ENCODE measurements at places on chromosomes 11 and 22.

GRCh38 chr11:83583757-83584366, 297.7 kb upstream of the CCDC90B start:
- peak; percentile 69 for DNase-seq

DNA sequence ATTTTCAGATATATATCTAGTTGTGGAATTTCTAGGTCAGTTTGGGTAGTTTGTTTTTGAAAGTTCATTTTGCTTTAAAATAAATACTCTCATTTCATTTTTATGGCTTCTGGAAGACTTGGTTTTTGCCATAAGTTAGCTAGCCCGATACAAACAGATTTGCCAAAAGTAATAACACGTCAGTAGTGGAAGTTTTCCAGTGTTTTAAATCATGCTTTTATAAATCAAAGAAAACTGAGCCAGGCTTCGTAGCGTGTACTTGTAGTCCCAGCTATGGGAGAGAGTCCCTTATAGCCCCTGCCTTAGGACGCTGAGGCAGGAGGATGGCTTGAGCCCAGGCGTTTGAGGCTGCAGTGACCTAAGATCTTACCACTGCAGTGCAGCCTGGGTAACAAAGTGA, 21.7 kb upstream of the MICALL1 start:
- DNase-seq, result no peak

DNA sequence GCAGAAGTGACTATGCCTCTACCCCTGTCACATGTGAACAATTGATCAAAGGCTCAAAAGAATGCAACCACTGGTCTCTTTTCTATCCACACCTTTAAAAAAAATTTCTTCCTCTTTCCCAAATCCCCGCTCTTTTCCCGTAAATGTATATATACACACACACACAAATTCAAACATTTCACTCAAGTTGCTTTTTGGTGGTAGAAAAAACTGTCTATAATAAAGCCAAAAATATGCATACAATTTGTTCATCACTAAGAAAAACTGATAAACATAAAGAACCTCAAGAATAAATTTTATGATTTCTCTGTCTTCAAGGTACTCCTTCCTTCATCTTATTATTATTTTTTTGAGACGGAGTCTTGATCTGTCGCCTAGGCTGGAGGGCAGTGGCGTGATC, 5.6 kb downstream of the SMC1B start:
- no peak for DNase-seq

GRCh38 chr11:73750228-73750627, 10.6 kb downstream of the RAB6A start:
- no peak for DNase-seq

- DNase-seq, result peak; percentile 61
Measured at GRCh38 chr11:94623120-94623735, 56.1 kb downstream of the PIWIL4 start.

GRCh38 chr11:36228689-36229088, 60.5 kb downstream of the COMMD9 start:
- DNase-seq, result no peak

DNA sequence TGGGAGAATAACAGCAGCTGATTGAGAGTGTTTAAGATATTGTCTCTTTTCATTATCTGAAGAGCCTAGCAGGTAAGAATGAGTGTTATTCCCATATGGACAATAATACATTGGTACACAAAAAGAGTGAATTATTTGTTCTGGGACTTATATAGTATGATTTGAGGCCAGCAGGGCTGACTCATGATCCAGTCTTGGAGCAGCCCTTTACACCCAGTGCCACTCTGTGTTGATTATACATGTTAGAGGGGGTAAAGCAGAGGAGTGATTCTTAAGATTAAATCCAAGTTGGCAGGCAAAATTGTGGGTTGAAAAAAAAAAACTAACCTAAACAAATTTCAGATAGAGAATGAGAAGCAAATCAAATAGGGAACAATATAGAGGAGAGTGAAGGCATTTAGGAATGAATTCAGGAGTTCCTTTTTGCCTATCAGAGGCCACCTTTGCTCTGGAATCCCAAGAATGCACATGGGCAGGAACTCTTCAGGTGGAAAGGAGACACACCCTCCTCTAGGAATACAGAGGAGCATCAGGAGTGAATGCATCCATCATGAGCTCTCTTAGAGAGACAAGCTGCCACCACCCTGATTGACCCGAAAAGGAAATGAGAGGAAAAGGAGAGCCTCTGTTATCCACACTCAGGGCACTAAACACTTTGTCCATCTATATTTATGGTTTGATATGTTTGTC, 19.2 kb upstream of the MRGPRX1 start:
- no peak for DNase-seq

- no peak for DNase-seq
Measured at GRCh38 chr11:69167916-69168691, 12.4 kb downstream of the SMIM38 start.

GRCh38 chr22:46866591-46866990, 104.1 kb downstream of the TBC1D22A start:
- DNase-seq, result no peak

DNA sequence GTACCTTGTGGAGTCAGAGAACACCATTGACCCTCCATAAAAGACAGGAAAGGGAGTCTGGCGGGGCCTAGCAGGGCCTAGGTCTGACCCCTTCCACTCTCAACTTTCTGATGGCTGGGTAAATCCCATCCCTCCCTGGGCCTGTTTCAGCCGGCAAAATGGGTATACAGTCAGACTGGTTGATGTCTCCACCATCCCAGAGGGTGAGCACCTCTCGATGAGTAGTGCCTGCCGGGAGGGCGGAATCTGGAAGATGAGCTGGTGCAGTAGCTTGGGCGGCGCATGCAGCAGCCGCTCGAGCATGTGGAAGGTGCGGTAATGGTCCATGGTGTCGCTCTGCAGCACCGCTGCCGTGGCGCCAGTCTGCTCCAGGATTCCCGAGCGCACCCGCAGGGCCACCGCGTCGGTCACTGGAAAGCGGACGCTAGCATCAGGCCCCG, 528 bp downstream of the FIBP start:
- no peak for DNase-seq

DNA sequence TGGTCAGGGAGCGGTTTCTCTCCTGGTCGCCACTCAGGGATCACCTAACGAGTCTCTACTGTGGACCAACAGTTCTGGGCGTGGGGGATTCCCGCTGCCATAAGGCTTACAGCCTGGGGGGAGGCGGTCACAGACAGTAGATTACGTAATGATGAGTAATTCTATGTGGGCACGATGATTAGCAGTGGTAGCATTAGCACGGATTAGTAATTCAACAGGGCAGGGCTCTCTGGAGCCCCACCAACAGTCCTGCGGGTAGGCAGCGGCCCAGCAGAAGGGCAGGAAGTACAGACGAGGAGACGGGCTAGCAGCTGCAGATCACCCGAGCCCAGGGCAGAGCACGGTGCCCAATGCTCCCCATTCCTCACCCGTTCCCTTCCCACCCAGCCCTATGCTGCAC, 3.6 kb downstream of the SHISAL1 start:
- peak; percentile 9 for DNase-seq

DNA sequence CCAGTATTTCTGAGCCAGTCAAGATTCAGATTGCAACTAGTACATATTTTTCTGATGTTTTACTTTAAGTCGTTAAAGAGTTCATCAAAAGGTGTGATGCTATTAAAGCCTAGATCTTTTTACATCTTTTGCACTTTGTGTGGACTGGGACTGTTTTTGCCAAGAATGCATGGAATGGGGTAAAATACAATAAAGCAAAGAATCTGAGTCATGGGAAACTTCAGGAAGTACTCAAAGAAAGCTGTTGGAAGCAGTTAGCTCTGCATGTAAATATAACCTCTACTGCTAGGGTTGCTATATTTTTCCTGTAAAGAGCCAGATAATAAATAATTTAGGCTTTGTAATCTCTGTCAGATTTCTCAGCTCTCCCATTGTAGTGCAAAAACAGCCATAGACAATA, 20.9 kb downstream of the ATXN10 start:
- DNase-seq, result no peak

DNA sequence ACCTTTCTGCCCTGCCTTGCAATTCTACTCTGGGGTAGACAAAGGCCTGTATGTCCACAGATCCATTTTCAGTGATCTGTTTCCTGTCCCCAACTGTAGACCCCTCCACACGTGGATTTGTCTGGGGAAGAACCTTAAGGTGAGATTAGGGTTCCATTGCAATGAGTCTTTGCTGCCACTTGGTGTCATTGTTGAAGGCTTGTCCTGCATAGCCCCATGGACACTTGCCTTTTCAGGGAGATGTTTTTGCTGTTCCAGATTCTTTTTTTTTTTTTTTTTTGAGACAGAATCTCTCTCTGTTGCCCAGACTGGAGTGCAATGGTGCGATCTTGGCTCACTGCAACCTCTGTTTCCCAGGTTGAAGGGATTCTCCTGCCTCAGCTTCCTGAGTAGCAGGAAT, 21.8 kb downstream of the SERPING1 start:
- DNase-seq, result no peak

GRCh38 chr11:96260067-96260511, 82.9 kb downstream of the MAML2 start:
- no peak for DNase-seq

DNA sequence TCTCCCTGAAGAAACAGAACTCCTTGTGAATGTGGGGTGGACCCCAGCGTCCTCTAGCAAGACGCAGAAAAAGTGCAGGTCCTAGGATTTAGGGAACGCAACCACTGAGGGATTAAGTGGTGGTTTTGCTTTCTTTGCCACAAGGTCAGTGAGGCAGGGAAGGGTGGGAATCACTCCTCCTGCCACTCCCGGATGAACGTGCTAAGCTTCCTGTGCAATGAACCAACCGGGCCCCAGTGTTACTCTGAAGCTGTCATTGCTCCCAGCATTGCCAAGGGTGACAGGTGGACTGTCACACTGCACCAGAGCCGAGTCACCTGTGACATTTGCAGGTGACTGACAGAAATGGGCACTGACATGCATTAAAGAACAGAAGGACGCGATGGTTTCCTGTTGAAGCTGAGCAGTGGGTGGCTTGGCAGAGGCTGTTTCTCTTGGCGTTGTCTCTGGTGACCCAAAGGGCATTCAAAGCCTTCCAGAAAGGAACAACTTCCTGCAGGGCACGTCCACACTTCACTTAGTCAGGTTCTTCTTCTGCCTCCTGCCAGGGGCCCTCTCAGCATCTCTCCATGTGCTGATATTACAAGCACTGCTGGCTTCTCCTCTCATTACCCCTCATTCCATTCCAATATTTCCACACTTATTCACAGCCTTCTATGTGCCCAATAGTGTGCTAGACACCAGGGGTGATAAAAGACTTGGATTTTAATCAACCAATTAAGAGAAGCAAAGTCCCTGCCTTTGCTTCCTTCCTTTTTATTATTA, 9.7 kb downstream of the KIRREL3 start:
- no peak for DNase-seq

- DNase-seq, result no peak
Measured at GRCh38 chr11:17209939-17210245, 2.1 kb upstream of the PIK3C2A start.

GRCh38 chr22:34975721-34976120, 90.2 kb upstream of the ISX start:
- DNase-seq, result no peak

- DNase-seq, result no peak
Measured at GRCh38 chr22:40509401-40510134, 127.0 kb downstream of the MRTFA start.

DNA sequence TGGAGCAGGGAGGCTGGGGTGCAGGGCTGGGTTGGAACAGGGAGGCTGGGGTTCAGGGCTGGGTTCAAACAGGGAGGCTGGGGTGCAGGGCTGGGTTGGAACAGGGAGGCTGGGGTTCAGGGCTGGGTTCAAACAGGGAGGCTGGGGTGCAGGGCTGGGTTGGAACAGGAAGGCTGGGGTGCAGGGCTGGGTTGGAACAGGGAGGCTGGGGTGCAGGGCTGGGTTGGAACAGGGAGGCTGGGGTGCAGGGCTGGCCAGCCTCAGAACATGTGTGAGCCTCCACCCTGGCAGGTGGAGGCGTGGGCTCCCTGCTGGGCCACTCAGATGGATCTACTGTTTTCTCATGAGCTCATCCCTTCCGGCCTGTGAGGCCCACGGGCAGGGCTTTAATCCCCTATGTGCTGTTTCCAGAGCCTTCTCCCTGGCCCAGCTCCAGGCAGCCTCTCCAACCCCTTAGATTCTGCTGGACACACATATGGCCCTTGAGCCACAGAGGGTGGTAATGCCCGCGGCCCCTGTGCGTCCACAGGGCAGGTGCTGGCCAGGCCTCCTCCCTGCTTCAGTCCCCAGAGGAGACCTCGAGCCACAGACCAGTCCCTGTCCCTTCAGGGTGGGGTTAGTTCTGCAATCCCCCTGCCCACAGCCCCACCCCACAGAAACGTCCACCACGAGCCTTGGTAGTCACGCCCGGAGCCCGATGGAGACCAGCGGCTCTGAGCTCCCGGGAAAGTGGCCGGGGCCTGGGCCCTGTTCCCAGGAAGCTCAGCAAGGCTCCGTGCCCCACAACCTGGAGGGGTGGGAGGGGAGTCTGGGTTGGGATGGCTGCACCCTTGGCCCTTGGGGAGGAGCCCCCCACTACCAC, 197.9 kb downstream of the BRD1 start:
- no peak for DNase-seq

DNA sequence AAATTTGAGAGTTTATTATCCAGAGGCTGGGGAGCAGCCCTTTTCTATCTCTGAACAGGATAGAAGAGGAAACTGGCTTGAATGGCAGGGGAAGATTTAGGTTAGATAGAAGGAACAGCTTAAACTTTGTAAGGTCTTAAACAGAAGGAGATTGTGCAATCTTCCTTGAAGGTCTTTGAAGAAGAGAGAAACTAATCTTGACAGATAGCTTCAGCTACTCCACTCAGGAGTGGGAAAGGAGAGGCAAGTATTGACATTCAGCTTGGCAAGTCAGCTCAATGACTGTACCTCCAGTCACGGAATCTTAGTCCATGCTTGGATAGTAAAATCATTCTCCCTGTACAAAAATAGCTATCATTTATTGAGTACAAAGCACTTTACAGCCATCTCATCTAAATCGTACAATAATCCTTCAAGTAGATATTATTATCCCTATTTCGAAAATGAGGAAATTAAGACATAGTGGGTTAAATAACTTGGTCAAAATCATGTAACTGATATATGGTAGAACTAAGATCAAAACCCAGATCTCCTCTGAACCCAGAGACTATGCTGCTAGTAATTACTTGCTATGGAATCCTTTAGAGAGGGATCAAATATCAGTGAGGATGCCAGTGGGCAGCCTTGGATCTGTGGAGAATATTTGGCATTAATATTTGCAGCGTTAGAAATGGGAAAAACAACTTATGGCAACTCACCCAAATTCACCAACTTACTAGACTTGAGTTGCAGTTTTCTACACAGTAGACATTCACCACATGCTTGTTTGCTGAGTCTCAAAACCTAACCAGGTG, 14.6 kb downstream of the C11orf97 start:
- no peak for DNase-seq

GRCh38 chr11:68016161-68016903, 6.2 kb downstream of the ALDH3B1 start:
- DNase-seq, result no peak

DNA sequence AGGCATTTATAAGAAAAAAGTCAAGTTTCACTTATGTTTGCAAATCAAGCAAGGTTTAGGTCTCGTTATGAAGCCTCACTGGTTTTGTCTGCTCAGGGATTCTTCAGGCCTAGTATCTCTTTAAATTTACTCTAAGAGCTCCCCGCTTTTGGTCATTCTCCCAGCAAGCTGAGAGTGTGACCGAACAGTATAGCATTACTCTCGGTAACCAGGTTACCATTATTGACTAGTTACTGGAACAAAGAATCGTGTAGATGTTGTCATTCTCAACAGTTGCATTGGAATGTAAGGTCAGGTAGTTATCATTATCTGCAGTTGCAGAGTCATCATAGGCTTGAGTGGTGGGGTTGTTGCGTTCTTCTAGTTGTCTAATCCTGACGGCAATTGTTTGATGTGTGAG, 9.8 kb upstream of the USP2 start:
- DNase-seq, result no peak

Data from GM12865 (cell line).